Bronchus fibroblast of lung (primary cell): ENCODE measurements at places on chromosomes 3 and 15. TPM values are rescaled to one million over a fixed set of nuclear protein-coding genes. Genes with fewer than 3 reads are reported as not detected.

MAP1A gene
- total RNA-seq = 16.5 and 18.7 TPM in 2 replicates

MST1R gene
- 0.45 and 0.50 TPM in 2 replicates for total RNA-seq

CEP97 gene
- total RNA-seq = 7.7 and 10.4 TPM in 2 replicates

QARS1 gene
- total RNA-seq = 364 and 369 TPM in 2 replicates

KBTBD12 gene
- total RNA-seq = not detected in 2 replicates
